ENCODE measurements at places on chromosomes 6 and 20. TPM values are rescaled to one million over a fixed set of nuclear protein-coding genes. Genes with fewer than 3 reads are reported as not detected.

DNA sequence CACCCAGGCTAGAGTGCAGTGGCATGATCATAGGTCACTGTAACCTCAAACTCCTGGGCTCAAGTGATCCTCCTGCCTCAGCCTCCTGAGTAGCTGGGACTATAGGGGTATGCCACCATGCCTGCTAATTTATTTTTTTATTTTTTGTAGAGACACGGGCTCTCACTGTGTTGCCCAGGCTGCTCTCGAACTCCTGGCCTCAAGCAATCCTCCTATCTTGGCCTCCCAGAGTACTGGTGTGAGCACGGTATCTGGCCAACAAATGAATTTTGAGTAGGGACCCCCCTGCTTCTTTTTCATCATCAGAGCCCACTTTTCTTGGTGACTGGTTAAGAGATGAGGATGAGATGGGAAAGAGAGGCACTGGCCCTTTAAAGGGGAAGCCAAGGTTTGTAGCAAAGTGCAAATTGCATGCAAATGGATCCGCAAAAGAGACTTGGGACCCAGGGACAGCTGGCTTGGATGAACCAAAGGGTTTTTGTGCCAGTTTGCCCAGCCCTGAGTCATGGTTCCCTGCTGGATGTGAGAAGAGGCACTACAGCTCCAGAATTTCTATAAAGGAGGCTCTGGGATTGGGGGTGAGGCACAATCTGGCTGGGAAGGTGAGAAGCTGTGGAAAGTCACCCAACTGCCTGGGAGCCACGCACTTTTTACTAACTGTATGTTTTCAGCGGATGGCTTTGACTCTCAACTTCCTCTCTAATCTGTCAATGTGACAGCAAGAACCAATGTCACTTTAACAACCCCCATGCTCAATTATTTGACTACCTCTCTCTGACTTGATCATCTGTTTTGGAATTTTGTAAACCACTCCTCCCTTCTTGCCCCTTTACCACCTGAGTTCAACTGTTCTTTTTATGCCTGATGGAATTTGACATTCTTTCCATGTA, 58.7 kb upstream of the RNF24 start:
- H3K36me3 ChIP-seq, result no peaks in the 10 kb centered on the region
- H3K4me1 ChIP-seq, result peaks cover 43% of the 10 kb centered on the region
- no peaks in the 10 kb centered on the region for H3K27me3 ChIP-seq
- peak overlapping the region; percentile 94 for H3K27ac ChIP-seq
- DNase-seq, result peak; percentile 53

DNA sequence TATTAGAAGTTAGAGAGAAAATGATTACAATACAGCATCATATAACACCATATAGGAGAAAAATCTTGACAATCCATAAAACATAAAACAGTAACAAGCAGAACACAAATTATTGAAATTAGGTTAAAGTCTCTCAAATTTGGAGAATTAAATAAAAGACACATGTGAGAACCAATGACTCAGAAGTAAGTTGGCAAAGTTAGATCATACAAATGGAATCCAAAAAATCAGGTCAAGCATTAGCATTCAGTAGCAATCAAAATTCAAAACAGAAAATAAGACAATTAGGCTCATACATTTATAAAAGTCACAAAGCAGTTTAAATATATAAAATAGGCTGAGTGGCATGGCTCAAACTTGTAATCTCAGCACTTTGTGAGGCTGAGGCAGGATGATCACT, 775.6 kb downstream of the PHF3 start:
- no peaks in the 10 kb centered on the region for H3K4me1 ChIP-seq
- DNase-seq, result no peak
- no peaks in the 10 kb centered on the region for H3K27me3 ChIP-seq
- no peak overlapping the region for H3K4me3 ChIP-seq
- H3K36me3 ChIP-seq, result no peaks in the 10 kb centered on the region

DNA sequence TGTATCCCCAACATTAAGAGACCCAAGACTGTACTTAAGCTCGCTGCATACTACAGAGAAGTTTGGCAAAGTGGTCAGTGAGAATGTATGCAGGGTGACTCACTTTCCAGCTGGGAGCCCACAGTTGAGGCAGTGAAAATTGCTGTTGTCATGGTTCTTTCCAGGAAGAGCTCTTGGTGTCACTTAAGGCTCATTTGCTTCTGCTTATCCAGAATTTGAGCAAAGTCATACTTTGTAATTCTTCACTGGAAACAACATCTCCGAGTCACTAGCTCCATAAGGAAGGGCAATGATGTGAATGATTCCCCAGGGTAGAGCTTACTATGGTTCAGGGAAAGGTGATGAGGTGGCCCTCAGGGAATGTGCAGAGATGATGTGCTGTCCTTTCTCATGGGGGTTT, 65.4 kb upstream of the FBXL4 start:
- H3K27me3 ChIP-seq, result no peaks in the 10 kb centered on the region
- no peak overlapping the region for H3K27ac ChIP-seq
- H3K4me1 ChIP-seq, result no peaks in the 10 kb centered on the region

GRCh38 chr6:153086225-153086990, 44.7 kb downstream of the RGS17 start:
- H3K4me3 ChIP-seq, result no peak overlapping the region
- peak overlapping the region; percentile 31 for H3K27ac ChIP-seq
- no peak for DNase-seq
- H3K27me3 ChIP-seq, result no peaks in the 10 kb centered on the region
- H3K4me1 ChIP-seq, result peaks cover 5% of the 10 kb centered on the region
- no peaks in the 10 kb centered on the region for H3K36me3 ChIP-seq

DNA sequence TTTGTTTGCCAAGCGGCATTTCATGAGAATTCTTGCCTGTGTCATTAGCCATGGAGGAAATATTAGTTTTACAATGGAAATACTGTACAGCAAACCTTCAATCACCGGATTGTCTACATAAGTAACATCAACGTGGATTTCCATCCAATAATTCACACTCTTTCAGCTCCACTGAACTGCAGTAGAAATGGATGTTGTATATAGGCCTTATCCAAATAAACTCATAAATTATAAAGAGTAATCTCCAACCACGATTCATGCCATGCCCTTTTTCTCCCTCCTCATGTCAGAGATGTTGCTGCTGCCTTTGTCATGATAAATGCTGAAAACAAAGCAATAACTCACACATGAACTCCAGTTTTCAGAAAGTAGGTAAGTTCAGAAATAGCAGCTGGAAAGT, 54.9 kb upstream of the EYS start:
- H3K36me3 ChIP-seq, result no peaks in the 10 kb centered on the region
- no peaks in the 10 kb centered on the region for H3K27me3 ChIP-seq
- no peak overlapping the region for H3K4me3 ChIP-seq
- no peak overlapping the region for H3K27ac ChIP-seq
- H3K4me1 ChIP-seq, result no peaks in the 10 kb centered on the region

Gene C6orf58
- total RNA-seq, result not detected

DNA sequence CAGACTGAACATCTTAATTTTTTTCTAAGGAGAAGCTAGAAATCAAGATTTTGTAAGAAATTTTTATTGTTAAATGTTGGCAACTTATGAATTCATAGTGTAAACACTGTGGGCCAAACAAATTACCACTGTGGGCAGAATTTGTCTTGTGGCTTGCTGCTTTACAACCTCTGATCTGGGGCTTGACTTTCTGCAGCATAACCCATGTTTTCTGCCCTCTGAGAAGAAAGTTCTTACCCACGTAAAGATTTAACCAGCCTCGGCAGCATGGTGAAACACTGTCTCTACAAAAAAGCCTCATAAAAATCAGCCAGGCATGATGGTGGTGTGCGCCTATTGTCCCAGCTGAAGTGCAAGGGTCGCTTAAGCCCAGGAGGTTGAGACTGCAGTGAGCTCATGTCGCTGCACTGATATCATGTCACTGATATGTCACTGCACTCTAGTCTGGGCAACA, 12.9 kb downstream of the ITCH start:
- no peak overlapping the region for H3K27ac ChIP-seq
- no peak for DNase-seq
- no peak overlapping the region for H3K4me3 ChIP-seq

GRCh38 chr6:149211046-149211571, 106.4 kb upstream of the TAB2 start:
- H3K27me3 ChIP-seq, result no peaks in the 10 kb centered on the region
- H3K27ac ChIP-seq, result no peak overlapping the region
- DNase-seq, result no peak
- no peak overlapping the region for H3K4me3 ChIP-seq
- H3K4me1 ChIP-seq, result no peaks in the 10 kb centered on the region

Gene SLC2A4RG
- total RNA-seq, result 114 TPM

DNA sequence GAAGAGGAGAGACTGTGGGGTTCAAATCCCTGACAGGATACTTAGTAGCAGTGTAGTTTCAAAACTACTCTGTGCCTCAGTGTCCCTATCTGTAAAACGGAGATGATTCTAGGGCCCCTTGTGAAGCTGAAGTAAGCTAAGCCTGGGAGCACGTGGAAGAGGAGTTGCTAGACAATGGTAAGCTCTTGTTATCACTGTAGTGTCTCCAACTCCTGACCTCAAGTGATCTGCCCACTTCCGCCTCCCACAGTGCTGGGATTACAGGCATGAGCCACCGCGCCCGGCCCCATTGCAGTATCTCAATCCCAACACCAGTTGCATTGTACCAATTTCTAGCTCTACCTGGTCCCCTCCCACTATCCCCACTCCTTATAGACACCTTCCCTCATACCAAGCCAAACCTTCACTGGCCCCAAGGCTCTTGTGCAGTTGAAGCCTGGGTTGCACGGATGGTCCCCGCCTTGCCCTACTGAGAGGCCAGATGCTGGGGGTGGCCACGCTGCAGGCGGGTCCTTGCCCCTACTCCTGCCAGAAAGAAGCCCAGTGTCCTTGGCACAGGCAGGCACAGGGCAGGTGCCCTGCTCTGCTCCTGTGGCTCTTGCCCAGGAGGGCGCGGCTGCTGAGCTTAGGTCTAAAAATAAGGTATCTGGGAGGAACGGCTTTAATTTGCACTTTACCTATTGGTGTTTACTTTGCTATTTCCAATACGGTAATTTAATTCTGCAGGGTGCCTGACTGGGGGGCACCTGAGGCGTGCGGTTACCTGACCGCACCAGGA, 118.1 kb downstream of the VEGFA start:
- no peaks in the 10 kb centered on the region for H3K4me1 ChIP-seq
- H3K27ac ChIP-seq, result no peak overlapping the region
- H3K27me3 ChIP-seq, result no peaks in the 10 kb centered on the region
- H3K4me3 ChIP-seq, result no peak overlapping the region
- no peak for DNase-seq
- H3K36me3 ChIP-seq, result no peaks in the 10 kb centered on the region

Gene FAM83D
- 0.53 TPM for total RNA-seq

Gene PLEKHG1
- 10.7 TPM for total RNA-seq

DNA sequence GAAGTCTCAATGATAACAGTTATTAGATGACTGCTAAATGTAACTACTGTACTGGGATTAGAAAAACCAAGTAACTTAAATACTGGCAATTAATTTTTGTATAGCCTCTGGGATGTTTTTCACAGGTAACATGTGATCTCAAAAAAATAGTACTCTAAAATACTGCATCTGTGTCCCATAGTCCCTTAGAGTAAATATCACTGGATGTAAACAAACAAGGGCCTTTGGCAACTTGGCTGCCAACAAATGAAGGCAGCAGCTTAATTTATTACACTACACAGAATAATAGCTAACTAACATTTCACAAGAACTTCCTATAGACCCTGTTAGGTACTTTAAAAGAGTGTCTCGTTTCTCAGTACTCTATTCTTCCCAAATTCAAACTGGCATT, 14.0 kb downstream of the ARHGAP18 start:
- H3K4me3 ChIP-seq, result no peak overlapping the region
- H3K27me3 ChIP-seq, result no peaks in the 10 kb centered on the region
- DNase-seq, result no peak
- no peak overlapping the region for H3K27ac ChIP-seq

DNA sequence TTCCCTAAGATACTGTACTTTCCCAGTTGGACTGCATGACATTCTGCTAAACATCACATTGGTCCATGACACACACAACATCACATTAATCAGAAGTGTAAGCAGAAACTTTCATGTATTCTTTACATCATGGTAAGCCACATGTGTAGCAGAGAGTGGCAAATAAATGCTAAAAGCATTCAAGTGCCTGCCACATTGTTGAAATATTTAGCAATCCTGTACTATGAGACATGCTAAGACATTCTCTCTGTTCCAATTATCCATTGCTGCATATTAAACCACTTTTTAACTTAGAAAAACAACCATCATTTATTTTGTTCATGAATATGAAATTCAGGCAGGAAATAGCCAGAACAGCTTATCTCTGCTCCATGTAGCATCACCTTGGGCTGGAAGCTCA, 207.7 kb upstream of the GJE1 start:
- no peak for DNase-seq
- H3K27me3 ChIP-seq, result no peaks in the 10 kb centered on the region
- no peak overlapping the region for H3K27ac ChIP-seq
- H3K4me3 ChIP-seq, result no peak overlapping the region
- H3K4me1 ChIP-seq, result no peaks in the 10 kb centered on the region

Gene SGK2
- 0.32 TPM for total RNA-seq

DNA sequence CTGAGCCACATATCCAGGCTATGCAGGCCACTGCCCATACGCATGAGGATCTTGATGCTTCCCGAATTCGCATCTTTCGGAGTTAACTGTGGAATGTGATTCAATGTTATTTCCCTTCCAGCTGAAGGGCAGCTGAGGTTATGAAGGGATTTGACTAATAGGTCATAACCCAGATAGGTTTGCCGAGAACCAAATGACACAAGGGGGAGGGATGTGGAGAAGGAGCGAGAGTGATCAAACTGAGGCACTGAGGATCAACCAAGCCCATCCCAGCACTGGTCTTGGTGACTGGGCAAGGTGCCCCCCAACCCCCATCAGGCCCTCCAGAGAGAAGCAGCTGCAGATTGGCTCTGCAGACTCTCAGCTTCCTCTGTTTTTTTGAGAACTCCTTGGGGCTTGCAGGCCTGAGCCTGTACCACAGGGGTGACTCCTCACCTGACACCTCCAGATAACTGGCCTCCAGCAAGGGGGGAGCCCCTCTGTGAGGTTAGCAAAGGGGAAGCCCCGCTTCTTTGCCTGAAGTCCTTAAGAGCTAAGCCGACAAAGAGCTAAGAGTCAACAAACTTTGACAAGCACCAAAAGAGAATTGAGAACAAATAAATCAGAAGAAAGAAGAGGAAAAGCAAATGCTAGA, 185.9 kb downstream of the PDE7B start:
- H3K27ac ChIP-seq, result peak overlapping the region; percentile 14
- no peaks in the 10 kb centered on the region for H3K36me3 ChIP-seq
- H3K27me3 ChIP-seq, result no peaks in the 10 kb centered on the region
- DNase-seq, result no peak
- no peaks in the 10 kb centered on the region for H3K4me1 ChIP-seq

GRCh38 chr6:34592208-34592952, 36.3 kb upstream of the SPDEF start:
- peaks cover 27% of the 10 kb centered on the region for H3K36me3 ChIP-seq
- no peaks in the 10 kb centered on the region for H3K27me3 ChIP-seq
- H3K4me3 ChIP-seq, result no peak overlapping the region
- no peaks in the 10 kb centered on the region for H3K4me1 ChIP-seq

Gene MACROD2
- 3.5 TPM for total RNA-seq

Gene MYL9
- total RNA-seq, result 717 TPM

Gene ACTR5
- 5.9 TPM for total RNA-seq
